ENCODE measurements at places on chromosomes 7 and 10.

DNA sequence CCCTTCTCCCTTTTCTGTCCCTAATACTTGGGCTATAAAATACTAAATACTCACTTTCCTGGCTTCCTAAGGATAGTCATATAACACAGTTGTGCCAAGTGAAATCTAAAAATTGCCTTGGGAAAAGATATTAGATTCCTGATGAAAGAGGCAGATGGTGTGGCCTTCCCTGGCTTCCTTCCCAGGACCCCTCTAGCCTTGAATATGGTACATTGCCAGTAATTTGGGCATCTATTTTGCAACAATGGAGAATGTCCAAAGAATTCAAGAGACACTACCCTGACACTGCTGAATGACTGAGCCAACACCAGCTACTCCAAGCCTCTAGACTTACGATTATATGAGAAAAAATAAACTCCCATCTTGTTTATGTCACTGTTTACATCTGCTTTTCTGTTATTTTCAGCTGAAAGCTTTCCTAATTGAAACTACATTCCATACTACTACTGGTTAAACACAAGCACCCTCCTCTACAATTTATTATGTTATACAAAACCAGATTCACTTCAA is 17.9 kb downstream of the COPG2 start:
- no peaks in the 10 kb centered on the region for H3K27me3 ChIP-seq
- H3K36me3 ChIP-seq: peaks cover 2% of the 10 kb centered on the region
- no peak overlapping the region for H3K27ac ChIP-seq

GRCh38 chr7:39259391-39260003 is 281.8 kb downstream of the POU6F2 start:
- H3K4me3 ChIP-seq: no peak overlapping the region
- no peaks in the 10 kb centered on the region for H3K36me3 ChIP-seq
- H3K27me3 ChIP-seq: no peaks in the 10 kb centered on the region

GRCh38 chr7:144118341-144118740 is 4.6 kb upstream of the OR2A14 start:
- H3K36me3 ChIP-seq: no peaks in the 10 kb centered on the region
- H3K27me3 ChIP-seq: no peaks in the 10 kb centered on the region
- no peak overlapping the region for H3K4me3 ChIP-seq
- no peaks in the 10 kb centered on the region for H3K4me1 ChIP-seq
- H3K27ac ChIP-seq: no peak overlapping the region

- no peak overlapping the region for H3K4me3 ChIP-seq
- no peaks in the 10 kb centered on the region for H3K27me3 ChIP-seq
- peak; percentile 71 for DNase-seq
- H3K4me1 ChIP-seq: peaks cover 7% of the 10 kb centered on the region
- no peak overlapping the region for H3K27ac ChIP-seq
Observed at GRCh38 chr7:78437118-78437517, 638.5 kb downstream of the PHTF2 start.

DNA sequence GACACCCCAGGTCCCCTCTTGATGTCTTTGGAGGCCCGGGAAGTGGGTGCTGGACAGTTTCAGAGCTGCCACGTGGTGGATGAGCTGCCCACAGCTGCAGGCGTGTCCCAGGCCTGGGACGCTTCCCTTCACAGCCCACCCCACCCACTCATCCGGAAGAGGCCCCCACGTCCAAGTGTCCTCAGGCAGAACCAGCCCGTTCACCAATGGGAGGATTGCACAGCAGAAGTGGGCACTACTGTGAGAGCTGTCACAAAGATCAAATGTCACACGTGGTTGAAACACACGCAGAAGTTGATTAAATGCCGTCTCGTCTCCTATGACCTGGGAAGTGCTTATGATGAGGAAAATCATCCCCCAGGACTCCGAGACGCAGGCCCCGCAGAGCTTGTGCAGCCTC is 52.9 kb downstream of the STK32C start:
- no peaks in the 10 kb centered on the region for H3K4me1 ChIP-seq
- no peaks in the 10 kb centered on the region for H3K36me3 ChIP-seq
- DNase-seq: no peak
- no peaks in the 10 kb centered on the region for H3K27me3 ChIP-seq
- no peak overlapping the region for H3K27ac ChIP-seq
